ENCODE measurements at places on chromosomes 11 and 22.

DNA sequence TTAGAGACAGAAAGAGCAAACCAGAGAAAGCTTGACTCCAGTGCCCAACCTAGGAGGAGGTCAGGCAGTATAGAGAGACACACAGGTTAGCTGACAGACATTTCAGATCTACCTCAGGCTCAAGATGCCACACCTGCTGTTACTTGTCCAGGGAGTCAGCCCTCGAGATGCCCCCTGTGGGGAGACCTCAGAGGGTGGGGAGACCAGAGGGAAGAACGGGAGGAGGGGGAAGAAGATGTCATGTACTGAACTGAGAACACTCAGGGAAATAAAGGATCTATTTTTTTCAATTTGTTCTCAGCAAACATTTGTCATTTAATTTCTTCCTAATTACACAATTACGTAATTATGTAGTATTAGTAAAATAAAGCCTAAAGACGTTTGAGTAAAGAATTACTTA is 196.3 kb upstream of the CADM1 start:
- peak; percentile 51 for DNase-seq

- no peak for DNase-seq
Measured at GRCh38 chr11:19241260-19242178, 774 bp upstream of the E2F8 start.

DNA sequence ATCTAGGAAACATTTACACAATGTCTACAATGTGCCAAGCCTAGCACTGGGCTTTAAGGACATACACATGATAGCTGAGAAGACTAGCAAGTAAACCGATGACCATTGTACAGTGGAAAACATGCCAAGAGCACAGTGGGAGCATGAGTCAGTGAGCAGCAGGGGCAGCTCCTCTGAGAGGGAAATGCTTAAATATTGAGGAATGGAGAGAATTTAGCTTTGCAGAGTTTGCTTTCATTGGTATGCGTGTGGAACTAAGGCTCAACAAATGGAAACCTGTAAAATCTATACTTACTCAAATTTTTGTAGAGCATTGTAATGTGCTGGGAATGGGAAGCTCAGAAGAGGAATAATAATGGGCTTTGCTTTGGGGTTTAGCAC is 282.3 kb downstream of the ST3GAL4 start:
- no peak for DNase-seq

GRCh38 chr11:16430674-16431073 is 74.3 kb upstream of the SOX6 start:
- DNase-seq: no peak

DNA sequence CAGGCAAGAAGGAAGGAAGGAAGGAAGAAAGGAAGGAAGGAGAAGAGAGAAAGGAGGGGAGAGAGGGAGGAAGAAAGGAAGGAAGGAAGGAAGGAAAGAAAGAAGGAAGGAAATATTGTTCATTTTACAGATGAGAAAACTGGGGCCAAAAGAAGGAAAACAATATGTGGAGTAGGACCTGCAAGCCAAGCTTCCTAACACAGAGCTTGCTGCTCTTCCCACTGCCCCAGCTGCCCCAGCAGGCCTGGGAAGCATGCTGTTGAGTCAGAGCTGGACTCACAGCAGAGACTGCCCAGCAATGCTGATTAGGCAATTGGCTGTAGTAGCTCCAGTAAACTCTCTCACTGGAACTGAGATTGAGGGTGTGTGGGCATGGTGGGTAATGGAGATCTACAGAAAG is 42.6 kb upstream of the SMCO4 start:
- no peak for DNase-seq

DNA sequence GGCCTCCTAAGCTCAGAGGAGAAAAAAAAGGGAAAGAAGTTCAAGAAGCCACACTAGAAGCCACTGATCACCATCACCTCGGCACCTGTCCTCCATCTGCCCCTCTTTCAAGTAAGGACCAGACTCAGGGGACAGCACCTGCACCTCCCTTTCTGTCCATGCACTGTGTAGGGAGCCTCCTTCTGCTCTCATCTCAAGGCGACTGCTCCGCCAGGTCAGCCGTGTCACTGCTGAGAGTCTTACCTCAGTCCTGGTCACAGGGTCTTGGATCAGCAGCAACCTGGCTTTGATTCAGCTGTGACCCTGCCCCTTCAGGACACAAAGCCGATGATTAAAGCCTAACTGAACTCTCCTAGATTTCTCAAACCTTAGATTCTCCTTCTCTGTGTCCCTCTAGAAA is 101.5 kb downstream of the ZNF280B start:
- no peak for DNase-seq

GRCh38 chr22:20563466-20563906 is 56.1 kb downstream of the MED15 start:
- no peak for DNase-seq

DNA sequence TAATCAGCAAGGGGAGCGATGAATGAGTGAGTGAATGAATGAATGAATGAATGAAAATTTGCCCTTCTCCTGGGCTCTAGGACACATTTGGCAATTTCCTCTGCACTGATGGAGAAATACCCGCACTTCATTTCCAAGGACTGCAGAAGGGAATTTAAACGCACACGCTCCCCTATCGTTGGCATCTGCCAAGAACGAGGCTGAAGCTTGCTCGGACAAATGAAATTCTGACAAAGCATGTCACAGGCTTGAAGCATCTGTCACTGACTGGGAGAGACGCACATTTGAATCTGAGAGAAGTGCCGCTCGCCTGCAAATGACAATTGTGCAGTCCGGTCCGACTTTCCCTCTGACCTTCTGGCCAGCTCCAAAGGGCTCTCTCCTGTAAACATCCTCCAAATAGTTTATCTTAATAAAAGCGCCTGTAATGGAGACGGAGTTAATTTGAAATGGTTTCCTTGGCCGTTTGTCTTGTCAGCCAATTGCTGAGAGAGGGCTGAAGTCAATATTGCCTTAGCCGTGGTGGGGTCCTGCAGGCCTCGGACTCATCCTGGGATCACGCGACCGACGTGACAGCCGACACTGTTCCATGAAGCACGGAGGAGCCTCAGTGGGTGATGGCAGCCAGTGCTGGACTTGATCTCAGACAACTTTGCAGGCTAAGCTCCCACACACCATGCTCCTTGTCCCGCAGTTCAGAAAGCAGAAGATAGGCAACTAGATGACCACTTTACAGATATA is 260.7 kb downstream of the MN1 start:
- DNase-seq: no peak

- DNase-seq: no peak
Measured at GRCh38 chr11:57406337-57406904, 16.0 kb upstream of the PRG2 start.

- DNase-seq: no peak
Measured at GRCh38 chr11:121425828-121426227, 26.3 kb upstream of the SORL1 start.

- no peak for DNase-seq
Measured at GRCh38 chr11:71120471-71120896, 131.9 kb downstream of the SHANK2 start.

- DNase-seq: no peak
Measured at GRCh38 chr22:49522582-49523373, 304.9 kb downstream of the BRD1 start.

DNA sequence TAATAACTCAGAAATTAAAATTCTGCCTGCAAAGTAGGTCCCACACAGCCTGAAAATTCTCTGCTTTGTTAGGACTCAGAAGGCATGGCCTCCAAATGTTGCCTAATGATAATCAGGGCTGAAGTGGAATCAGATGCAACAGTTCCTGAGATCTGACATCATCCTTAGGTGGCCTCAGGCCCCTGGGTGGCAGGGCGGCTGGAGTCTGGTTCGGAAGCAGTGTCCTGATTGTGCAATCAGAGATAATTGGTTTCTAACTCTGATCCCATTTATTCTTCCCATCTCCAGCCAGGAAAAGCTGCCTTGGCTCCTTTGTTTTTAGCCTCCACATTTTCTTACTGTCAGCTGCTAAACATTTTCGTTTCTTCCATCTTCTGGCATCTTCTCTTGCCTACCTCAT is 399.3 kb downstream of the OPCML start:
- DNase-seq: no peak

GRCh38 chr11:95703049-95703448 is 86.5 kb downstream of the FAM76B start:
- no peak for DNase-seq

DNA sequence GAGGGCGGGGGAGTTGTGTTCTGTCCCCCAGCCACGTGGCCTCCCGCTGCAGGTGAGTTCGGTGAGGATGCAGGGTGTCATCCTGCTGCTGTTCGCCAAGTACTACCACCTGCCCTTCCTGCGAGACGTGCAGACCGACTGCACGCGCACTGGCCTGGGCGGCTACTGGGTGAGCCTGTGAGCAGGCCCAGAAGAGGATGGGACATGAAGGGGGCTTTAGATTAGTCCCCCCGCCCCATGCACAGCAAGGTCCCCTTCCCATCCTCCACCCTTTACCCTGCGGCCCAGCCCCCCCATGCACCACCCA is 4.1 kb downstream of the INPP5J start:
- DNase-seq: no peak

- DNase-seq: no peak
Measured at GRCh38 chr22:49357661-49358440, 469.8 kb downstream of the BRD1 start.

- DNase-seq: no peak
Measured at GRCh38 chr11:74984070-74984469, 4.7 kb upstream of the NEU3 start.

- DNase-seq: no peak
Measured at GRCh38 chr11:875769-876301, 33.2 kb downstream of the TSPAN4 start.

DNA sequence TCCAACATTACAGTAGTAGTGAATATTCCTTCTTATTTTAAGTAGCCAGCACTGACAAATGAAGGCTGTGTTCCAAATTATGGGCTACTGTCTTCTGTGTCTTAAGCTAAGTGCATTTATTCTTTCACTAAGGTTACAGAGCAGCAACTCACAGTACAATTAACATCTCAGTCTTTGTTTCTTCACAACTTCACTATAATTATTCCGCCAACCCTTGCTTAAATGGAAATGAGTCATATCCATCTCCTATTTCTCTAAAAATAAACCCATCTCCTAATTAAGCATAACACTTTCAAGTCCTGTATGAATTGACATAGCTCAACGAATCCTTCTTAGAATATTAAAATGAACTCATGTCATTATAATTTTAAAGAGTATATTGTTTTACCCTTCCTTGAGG is 6.7 kb downstream of the ETS1 start:
- DNase-seq: no peak

GRCh38 chr11:834371-835316 is 1.9 kb downstream of the CD151 start:
- DNase-seq: no peak

- no peak for DNase-seq
Measured at GRCh38 chr22:45770506-45770905, 98.9 kb downstream of the ATXN10 start.

- DNase-seq: no peak
Measured at GRCh38 chr11:32266601-32267000, 168.7 kb downstream of the WT1 start.

- DNase-seq: no peak
Measured at GRCh38 chr11:66189031-66189745, 79.3 kb upstream of the RAB1B start.

GRCh38 chr11:95252586-95252985 is 21.6 kb upstream of the SESN3 start:
- no peak for DNase-seq

- DNase-seq: no peak
Measured at GRCh38 chr11:68303982-68304780, 8.2 kb upstream of the LRP5 start.

- no peak for DNase-seq
Measured at GRCh38 chr11:59967677-59968394, 4.0 kb downstream of the OOSP4A start.

DNA sequence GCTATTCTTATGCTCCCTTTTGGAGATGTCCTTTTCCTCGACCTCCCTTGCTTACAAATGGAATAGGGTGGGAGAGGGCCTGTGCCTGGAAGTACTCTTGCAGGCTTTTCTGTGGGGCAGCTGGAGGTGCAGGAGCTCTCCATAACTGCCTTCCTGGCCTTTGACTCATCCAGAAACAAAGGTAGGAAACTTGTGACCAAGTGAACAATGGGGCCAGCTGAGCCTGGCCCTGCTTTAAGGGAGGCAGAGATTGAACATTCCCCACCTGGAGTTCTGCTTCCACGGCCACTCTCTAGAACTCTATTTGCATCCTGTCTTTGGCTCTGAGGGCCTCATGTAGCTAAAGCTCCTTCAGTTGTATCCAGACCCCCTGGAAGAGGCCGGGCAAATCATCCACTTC is 5.1 kb upstream of the LYVE1 start:
- no peak for DNase-seq

DNA sequence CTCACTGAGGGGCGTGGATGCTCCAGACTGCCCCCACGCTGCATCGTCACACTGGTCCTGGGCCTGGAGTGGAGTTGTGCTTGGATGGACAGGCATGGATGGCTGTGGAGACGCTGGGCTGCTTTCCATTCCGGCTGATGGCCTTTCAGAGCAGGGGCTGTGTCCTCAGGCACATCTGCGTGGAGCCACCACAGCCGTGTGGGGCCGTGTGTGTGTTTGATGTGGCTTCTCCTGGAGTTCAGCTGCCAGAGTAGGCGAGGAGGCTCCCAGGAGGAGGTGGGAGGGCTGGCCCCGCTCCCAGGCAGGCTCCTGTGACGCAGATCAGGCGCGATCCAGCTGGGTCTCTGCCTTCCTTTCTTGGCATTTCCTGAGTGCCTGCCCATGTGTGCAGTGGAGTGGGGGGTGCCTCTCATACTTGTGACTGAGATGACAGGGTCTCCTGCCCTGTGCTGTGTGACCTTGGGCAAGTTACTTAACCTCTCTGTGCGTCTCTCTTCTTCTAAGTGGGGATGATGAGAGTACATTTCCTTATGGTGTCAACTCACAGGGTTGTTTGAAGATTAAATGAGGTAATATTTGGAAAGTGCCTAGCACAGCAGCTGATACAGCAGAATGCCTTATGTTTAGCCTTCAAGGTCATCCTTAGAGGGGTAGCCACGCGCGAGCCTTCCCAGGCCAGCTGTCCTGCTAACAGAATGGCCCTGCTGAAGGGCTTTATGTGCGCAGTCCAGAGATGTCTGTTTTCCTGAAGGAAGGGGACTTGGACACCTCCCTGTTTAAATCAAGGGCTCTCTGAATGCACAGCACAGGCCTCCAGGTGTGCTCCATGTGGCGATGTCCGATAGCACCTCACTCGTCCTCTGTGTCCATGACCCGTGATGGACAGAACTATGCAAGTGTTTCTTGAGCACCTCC is 33.5 kb downstream of the GLB1L2 start:
- DNase-seq: no peak

- DNase-seq: peak; percentile 73
Measured at GRCh38 chr22:37316875-37317371, 34.6 kb downstream of the CYTH4 start.

DNA sequence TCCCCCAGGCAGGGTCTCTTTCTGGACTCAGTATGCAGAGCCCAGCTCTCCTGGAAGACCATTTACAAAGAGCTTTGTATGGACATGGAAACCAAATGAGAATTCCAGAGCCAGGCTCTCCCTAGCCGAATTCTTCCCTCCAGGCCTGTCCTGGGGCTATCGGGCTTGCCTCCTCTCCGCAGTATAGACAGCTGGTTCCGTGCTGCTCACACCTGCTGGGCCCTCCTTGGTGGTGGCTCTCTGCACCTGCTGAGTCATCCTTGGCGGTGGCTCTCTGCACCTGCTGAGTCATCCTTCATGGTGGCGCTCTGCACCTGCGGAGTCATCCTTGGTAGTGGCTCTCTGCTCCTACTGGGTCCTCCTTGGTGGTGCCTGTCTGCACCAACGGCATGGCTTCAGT is 743.5 kb downstream of the BRD1 start:
- DNase-seq: no peak

GRCh38 chr11:95337175-95337957 is 106.4 kb upstream of the SESN3 start:
- no peak for DNase-seq
